ENCODE measurements at places on chromosomes 11 and 22. TPM values are rescaled to one million over a fixed set of nuclear protein-coding genes. Genes with fewer than 3 reads are reported as not detected.

- H3K36me3 ChIP-seq = no peaks in the 10 kb centered on the region
- H3K4me1 ChIP-seq = no peaks in the 10 kb centered on the region
- H3K4me3 ChIP-seq = no peak overlapping the region
Observed at GRCh38 chr11:36306888-36307287, 10.8 kb downstream of the PRR5L start.

- H3K36me3 ChIP-seq = peaks cover 2% of the 10 kb centered on the region
- DNase-seq = peak; percentile 23
- peaks cover 4% of the 10 kb centered on the region for H3K27me3 ChIP-seq
- H3K4me3 ChIP-seq = no peak overlapping the region
- no peak overlapping the region for H3K27ac ChIP-seq
Observed at GRCh38 chr11:70200212-70200844, 2.8 kb upstream of the FADD start.

- no peak for DNase-seq
- no peaks in the 10 kb centered on the region for H3K36me3 ChIP-seq
- H3K27ac ChIP-seq = no peak overlapping the region
- no peaks in the 10 kb centered on the region for H3K4me1 ChIP-seq
- H3K27me3 ChIP-seq = no peaks in the 10 kb centered on the region
Observed at GRCh38 chr11:85590848-85591483, 36.2 kb downstream of the DLG2 start.

GRCh38 chr22:45962756-45963324 lies 14.1 kb downstream of the WNT7B start:
- peaks cover 18% of the 10 kb centered on the region for H3K27me3 ChIP-seq
- no peak overlapping the region for H3K27ac ChIP-seq
- H3K4me3 ChIP-seq = no peak overlapping the region
- H3K36me3 ChIP-seq = no peaks in the 10 kb centered on the region
- DNase-seq = no peak
- H3K4me1 ChIP-seq = no peaks in the 10 kb centered on the region

- H3K36me3 ChIP-seq = no peaks in the 10 kb centered on the region
- peaks cover 17% of the 10 kb centered on the region for H3K4me1 ChIP-seq
- no peak overlapping the region for H3K4me3 ChIP-seq
- peak overlapping the region; percentile 94 for H3K27ac ChIP-seq
- no peaks in the 10 kb centered on the region for H3K27me3 ChIP-seq
Observed at GRCh38 chr11:9362393-9362863, 22.0 kb upstream of the IPO7 start.

The UCP3 gene
- 5.4 TPM for total RNA-seq

The LARGE2 gene
- 3.4 TPM for total RNA-seq

Measured in spleen (tissue), 13 donors.